EL (cell line): ENCODE measurements at places on chromosomes 2 and 18.

- DNase-seq = no peak
Observed at GRCh38 chr2:144249035-144249637, 270.8 kb downstream of the ZEB2 start.

DNA sequence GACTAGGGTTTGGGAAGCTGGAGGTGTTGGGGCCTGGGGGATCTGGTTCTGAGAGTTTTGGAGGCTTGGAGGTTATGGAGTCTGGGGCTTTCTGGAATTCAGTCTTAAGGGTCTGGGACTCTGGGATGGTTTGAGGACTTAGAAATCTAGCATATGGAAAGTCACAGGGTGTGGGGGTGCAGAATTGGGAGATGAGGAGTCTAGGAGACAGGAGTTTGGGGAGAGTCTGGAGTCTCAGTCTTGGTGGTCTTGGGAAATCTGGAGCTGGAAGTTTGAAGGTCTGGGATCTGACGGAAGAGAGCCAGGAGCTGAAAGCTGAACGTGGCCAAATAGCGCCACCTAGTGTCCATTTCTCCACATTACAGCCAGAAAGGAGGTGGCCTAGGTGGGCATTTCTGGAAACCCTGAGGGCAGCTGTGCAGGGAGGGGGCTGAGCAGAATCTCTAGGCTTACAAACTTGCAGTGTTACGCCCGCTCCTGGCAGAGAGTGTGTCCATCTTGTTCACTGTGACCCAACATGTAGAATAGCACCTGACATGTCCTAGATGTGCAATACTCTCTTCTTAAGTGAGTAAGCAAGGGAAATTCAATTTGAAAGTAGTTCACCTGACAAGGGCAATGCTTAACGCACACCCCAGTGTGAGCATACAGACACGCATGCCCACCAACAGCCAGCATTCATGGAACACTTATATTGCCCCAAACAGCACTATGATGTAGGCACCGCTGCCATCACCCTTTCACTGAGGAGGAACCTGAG is 204.8 kb downstream of the TFCP2L1 start:
- peak; percentile 60 for DNase-seq

GRCh38 chr2:25105336-25106085 is 62.9 kb downstream of the POMC start:
- peak; percentile 75 for DNase-seq

GRCh38 chr2:74071426-74071825 is 76.3 kb downstream of the BOLA3 start:
- no peak for DNase-seq

DNA sequence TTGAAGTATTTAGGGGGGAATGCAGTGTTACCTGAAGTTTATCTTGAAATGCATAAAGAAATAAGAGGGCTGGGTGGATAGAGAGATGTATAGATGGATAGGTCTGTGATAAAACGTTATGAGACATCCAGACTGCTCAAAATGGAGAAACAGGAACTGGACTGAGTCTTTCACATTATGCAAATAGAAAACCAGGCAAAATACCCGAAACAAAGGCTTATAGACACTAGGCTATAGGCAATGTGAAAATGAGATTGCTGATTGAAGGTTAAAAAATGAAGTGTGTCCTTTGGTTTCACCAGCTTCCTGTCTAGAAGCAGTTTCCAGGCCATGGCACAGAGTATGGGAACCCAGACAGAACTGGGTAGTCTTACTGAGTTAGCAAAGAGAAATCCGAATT is 24.9 kb upstream of the SLC3A1 start:
- no peak for DNase-seq

DNA sequence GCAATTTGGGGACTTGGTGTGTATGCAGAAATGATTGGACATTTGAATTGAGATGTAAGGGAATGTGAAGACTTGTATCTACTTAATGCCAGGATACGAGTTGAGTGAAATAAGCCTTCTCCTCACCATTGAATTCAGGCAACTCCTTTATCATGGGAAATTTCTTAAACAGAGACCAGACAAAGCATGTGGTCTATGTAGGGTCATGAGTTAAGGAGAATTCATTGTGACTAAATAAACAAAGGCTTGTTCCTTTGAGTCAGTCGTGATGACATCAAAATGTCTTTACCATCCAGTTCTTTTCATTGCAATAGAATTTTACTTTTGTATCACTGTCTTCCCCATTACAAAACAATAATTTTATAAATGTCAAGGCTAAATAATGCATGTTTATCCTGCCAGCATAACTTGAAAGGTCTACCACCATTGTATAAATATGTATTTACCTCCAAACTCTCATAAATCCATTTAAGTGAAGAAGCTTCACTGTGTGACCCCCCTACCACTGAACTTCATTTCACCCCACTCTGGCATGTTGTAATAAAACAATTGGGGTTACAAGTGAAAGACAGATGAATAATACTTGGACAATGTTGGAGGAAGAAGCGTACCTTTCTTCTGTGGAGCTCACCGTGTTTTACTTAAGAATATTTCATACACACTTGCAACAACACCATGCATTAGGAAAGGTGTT is 149.4 kb downstream of the EPHA4 start:
- DNase-seq = no peak

DNA sequence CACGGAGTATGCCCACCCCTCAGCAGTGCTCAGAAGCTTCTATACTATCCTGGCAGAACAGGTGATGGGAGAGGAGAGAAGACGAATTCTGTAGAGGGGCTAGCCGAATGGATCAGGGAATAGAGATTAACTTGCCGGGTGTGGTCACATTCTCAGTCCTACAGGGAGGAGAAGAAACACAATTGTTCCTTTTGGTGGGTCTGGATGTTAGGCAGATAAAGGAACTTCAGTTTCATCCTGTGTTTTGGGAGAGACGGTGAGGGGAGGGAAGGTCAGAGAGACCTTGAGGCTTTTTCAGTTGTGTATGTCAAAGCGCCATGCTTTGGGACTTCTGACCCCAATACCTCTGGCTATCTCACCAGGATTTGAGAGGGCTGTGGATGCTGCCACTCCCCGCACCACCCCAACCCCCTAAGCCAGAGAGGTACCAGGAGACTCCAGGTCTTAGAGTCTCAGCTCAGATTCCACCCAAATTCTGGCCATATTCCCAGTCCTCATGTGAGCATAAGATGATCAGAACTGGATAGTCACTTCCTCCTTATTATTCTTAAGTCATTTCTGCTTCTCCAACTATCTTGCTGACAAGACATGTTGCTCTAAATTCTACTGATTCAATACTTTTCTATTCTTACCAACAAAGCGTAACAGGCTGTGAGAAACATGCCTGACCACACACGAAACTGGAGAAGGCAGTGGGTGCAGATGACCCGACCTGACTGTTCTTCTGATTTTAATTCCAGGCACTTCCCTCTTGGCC is 2.3 kb upstream of the TMEM37 start:
- no peak for DNase-seq

- no peak for DNase-seq
Observed at GRCh38 chr2:189153619-189154018, 25.9 kb downstream of the COL5A2 start.

DNA sequence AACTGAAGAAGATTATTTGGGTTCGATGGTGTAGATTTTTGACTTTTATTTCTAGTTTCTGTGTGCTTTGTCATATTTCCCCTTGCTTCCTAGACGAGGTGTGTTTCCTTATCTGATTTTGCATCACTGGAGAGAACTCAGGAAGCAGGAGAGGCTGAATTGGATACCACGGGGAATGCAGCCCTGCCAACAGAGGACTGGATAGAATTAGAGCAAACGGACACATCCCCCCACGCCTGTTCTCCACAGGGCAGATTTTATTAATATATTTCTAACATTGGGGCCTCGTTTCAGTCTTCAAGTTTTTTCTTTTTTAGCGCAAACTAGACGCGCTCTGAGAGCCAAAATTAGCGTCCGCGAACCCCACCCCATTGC is 678 bp upstream of the VAPA start:
- DNase-seq = no peak

DNA sequence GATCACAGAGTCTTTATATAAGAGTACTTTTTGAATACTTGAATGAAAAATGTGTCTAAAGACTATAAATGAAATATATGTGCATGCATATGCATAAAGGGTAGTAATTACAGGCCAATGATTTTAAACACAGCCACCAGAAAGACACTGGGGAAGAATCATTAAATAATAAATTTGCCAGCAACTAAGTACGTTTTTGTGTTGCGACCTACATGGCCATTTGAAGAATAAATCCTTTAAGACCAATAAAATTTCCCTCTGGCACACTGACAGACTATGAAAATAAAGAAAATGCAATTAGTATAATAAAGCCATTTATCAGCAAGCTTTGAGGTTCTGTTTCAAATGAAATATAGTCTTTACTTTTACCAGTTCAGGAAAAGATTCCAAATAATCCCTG is 1413.3 kb downstream of the LRP1B start:
- no peak for DNase-seq

GRCh38 chr2:190093793-190094192 is 31.3 kb upstream of the MSTN start:
- no peak for DNase-seq

- peak; percentile 37 for DNase-seq
Observed at GRCh38 chr2:25251422-25252273, 83.3 kb upstream of the POMC start.

DNA sequence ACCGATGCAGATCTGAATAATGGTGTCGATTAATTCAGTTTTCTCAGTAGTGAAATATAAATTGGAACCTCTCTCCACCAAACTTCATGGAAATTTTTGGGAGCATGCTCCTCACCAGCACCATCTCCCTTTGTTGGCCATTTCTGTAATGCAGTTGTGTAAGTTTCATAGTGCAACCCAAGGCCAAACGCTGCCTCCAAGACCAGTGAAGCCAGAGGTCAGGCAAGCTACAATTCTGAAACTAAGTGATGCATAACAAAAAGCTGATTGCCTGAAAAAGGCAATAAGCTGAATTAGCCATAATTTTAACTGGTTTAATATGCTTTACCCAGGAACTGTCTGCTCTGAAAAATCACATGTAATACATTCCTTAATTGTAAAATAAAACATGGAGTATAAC is 138.3 kb upstream of the TACR1 start:
- no peak for DNase-seq

- DNase-seq = no peak
Observed at GRCh38 chr18:79583426-79583825, 96.2 kb upstream of the CTDP1 start.

DNA sequence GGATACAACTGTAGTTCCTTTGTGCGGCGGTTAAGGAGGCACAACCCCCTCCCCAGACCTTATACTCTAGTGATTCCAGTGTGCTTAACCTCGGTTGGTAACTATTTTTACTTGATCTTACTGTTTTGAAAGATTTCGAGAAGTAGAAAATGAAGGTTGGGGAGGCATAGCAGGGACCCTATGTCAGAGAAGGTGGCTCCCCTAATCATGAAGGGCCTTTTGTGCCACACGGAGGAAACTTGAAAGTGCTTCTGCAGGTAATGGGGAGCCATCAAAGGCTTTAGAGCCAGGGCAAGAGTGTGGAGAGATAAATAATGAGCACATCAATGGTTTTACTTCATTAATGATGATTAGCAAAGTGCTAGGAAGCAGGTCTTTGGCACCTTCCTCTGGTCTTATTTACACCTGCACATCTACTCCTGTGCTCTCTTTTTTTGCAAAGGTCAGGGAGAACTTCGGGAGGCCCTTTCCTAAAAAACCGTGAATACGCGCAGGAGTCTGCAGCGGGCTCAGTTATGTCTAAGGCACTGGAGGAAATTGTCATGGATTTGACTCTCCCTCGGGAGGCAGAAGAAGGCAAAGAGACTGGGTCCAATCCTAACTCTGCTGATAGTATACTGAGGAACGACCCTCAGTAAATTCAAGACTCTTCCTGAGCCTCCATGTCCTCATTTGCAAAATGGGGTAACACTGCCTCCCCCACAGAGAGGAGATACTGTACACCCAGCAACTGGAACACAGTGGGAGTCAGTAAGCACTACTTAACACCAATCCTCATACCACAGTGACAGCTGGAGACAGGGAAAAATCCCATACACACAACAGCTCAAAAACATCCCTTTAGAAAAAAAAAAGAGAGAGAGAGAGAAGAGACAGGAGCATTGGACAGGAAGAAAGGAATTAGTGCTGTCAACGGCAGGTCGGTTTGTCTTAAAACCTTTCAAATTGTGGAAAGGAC is 81.6 kb downstream of the DDX1 start:
- DNase-seq = no peak

DNA sequence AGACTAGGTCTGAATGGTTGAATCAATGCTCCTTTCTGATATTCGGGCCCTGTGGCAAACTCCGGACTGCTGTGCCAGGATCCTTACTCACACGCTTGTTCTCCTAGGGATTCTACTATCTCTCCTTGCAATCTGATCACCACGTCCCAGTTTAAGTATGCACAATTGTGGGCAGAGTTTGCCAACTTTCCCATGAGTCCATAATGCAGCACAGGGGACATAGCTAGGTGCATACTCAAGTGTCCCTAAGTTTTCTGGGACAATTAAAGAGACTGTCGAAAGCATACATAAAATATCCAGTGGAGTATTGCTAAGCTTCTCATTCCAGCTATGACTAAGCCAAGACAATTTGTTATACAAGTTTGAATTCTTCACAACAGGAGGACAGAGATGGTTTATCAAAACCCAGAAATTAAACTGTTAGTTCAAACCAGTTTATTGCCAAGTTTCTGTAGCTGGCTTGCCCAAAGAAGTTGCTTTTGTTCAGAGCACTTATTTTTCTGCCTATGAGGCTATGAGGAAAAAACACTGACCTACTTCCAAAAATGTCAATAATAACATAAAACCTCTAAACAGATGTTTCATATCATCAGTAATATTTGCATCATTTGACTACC is 136.1 kb downstream of the EXOC6B start:
- no peak for DNase-seq

DNA sequence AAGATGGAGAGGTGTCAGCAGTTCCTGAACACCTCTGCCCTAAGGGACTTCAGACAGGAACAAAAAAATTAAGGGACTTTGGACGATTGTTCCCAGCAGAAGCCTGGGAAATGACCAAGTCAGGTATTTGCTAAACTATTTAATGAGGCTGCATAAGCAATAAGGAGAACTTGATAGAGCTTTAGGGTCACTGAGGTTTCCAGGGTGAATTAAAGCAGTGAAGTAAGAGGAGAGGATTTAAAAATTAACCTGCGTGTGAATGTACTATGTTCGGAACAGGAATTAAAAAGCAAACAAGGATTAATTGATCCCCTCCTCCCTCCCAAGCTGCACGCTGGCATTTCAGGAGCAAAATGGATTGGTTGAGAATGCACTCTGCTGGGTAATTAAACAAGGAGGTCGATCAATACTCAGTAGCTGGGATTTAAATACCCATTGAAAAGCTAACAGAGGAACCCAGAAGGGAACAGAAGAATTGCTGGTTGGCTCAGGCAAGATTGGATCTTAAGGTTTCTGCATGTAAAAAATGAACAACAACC is 157.2 kb downstream of the RNF152 start:
- DNase-seq = no peak

DNA sequence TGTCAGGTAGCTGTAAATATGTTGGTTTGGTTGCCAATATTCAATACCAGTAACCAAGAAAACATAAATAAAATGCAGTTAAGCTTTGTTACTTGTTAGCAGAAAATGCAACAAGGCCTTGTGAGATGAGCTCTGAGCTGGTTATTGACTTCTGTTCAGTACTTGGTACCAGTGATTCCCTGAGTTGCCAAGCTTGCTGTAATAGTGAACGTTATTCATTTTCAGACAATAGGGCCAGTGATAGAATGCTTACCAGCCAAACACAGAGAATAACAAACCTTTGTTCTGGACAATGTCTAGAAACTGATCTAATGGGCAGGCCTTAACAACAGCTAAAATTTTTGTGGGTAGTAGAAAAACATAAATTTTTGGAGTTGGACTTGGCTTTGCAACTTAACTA is 29.5 kb downstream of the RASGRP3 start:
- DNase-seq = no peak

- peak; percentile 59 for DNase-seq
Observed at GRCh38 chr2:120503793-120504571, 158.0 kb downstream of the INHBB start.

- no peak for DNase-seq
Observed at GRCh38 chr2:7867867-7868266, 814.0 kb upstream of the ID2 start.
